ENCODE measurements at places on chromosomes 5 and 9.

- DNase-seq = no peak
These were observed 4.5 kb downstream of the LEAP2 start for GRCh38 chr5:132877938-132878337.

DNA sequence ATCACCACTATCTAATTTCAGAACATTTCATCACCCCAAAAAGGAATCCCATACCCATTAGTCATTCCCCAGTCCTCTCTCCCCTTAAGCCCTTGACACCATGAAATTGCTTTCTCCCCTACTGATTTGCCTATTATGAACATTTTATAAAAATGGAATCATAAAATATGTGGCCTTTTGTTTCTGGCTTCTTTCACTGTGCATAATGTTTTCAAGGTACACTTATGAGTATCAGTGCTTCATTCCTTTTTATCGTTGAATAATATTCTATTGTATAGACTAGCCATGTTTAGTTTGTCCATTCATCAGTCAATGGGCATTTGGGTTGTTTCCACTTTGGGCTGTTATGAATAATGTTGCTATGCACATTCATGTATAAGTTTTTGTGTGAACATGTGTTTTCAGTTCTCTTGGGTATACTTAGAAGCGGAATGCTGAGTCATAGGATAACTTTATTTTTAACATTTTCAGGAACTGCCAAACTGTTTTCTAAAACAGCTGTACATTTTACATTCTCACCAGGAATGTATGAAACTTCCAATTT is 40.4 kb upstream of the FGF1 start:
- DNase-seq = no peak

DNA sequence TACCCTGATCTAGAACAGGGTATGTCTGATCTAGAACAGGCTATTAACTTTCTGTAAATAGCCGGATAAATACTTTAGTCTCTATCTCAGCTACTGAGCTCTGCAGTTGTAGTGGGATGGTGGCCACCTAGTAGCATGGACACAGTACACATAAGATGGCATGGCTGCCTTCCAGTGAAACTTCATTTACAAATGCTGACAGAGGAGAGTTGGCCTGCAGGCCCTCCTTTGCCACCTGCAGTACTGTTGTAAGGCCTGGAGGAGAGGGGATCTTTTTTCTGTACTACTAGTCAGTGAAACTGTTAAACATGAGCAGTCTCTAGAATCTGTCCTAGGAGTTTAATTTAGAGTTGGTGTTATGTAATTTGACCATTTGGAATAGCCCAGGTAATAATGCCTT is 86.0 kb downstream of the TRIO start:
- DNase-seq = no peak

GRCh38 chr5:16391858-16392649 is 73.5 kb downstream of the ZNF622 start:
- DNase-seq = no peak

DNA sequence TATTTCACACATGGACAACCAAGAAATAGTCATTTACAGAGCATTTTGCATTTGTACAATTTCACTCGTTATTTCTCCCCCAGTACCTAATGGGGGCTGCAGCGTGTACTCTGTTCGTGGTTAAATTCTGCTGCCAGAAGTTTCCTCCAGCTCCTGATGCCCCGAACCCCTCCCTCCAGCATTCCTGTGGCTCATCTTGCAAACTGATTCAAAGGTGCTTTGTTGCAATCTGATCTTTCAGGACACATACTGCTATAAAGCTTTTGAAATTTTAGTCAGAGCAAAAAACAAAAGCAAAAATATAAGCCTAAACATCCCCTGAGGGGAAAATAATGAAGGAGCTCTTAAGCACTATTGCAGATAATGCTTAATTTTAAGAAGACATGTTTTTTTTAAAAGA is 27.7 kb downstream of the UBLCP1 start:
- no peak for DNase-seq

DNA sequence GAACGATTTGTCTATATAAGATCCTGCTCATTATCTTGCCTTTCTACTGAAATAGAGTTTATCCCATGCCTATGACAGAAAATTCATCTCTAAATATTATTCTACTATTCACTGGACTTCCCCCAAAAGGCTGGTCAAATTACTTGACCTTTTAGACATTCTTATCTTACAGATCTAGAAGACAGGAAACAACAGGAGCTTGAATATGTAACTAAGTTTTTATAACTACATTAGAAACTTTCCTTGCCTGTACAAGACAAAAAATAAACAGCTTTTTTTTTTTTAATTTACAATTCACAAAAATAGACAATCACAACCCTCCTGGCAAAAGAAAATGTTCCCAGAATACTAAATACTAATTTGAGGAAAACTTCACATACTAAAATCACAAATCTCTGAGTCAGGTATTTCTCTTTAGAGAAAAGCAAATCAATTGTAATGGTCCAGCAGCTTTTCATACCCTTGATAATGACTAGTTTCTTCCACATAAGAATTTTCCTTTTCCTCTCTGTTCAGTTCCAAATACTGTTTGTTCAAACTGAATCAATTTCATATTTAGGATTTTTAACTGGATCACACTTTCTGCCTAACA is 68.6 kb downstream of the MLLT3 start:
- DNase-seq = no peak

- no peak for DNase-seq
These were observed 3.3 kb upstream of the PRDM6 start for GRCh38 chr5:123085638-123086286.

GRCh38 chr5:65769539-65769938 is 47.5 kb downstream of the NLN start:
- DNase-seq = no peak

GRCh38 chr5:178165581-178165980 is 11.9 kb upstream of the NHP2 start:
- no peak for DNase-seq

GRCh38 chr5:102536323-102536928 is 37.6 kb upstream of the SLCO6A1 start:
- DNase-seq = no peak

DNA sequence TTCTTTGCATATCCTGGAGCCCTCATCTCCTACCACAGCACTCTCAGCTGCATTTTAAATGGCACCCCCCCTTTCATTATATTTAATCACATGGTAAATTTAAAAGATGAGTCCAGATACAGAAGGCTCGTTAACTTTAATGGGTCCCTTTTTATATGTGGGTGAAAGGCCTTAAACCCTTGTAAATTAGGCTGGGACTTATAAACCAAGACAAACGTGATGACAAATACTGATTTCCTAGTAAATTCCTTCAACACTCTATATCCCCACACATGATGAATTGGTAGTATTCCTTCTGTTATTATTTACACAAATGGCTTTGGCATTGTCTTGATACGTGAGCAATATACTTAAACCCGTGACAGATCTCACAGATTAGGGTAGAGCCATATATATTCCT is 210.6 kb downstream of the CAAP1 start:
- no peak for DNase-seq

DNA sequence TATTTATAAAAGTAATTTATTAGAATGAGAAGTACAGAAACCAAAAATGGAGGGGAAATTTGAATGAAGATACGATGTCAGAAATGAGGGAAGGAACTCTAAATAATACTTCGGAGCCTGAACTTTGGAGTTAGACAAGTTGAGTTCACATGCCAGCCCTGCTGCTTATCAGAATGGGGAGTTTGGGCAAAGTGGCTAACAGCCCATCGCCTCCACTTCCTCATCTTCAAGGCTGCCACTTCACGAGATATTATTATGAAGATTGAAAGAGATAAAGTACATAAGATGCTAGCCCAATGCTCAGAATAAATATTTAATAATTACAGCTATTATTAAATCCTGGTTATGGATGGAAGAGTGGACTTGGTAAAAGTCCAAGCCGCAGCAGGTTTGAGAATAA is 56.2 kb upstream of the ABCA1 start:
- no peak for DNase-seq

DNA sequence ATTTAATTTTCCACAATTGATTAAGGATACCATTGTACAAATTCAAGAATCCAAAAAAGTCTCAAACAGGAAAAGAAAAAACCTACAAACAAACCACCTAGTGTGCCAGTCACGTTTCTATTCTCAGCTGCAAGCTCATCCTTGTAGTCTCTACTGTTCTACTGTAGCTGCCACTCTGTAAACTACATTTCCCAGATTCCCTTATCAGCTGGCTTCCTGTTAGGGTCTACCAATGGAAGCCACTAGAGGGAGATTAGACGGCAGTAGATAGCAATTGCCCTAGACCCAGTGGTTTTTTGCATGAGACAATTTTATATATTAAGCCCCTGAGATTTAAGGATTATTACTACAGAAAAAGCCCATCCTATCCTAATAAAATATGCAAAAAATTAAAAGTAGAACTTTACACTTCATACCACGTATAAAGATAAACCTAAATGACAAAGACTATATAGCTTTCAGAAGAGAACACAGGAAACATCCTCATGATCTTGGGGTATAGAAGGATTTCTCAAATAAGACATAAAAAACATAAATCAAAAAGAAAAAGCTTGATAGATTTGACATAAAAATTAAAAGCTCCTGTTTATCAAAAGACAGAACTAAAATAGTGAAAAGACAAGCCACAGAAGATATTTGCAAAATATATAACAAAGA is 37.4 kb downstream of the P4HA2 start:
- DNase-seq = no peak

- DNase-seq = no peak
These were observed 242.1 kb upstream of the NUDT12 start for GRCh38 chr5:103804711-103805110.

DNA sequence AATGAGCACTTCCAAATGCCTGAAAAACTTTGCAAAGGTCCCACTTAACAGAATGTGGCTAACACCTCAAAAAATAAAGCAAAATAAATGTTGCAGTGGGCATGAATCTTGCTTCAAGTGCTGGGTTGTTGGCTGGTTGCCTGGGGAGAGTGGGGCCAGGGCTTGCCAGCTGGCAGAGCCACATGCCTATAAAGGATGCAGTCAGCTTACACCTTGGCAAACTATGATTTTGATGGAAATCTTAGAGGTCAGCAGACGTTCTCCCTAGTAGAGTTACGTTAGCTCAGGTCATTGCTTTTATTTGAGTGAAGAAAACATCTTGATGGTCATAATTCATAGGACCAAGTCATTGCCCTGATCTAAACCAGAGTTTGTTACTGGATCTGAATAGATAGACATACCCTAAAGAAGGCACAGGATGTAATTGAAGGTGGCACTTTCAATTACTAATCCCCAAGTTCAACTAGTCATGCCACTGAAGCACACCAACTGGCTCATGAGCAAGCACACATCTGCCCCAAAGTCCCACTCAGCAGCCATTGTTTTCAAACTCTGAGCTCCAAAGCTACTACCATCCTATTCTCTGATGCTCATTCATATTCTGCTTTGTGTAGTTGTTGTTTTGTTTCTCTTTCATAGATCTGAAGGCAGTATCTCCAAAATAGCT is 51.2 kb upstream of the ZSWIM6 start:
- DNase-seq = no peak

GRCh38 chr5:135533794-135534193 is 2.0 kb downstream of the NEUROG1 start:
- no peak for DNase-seq

GRCh38 chr5:150672237-150672883 is 11.3 kb downstream of the MYOZ3 start:
- DNase-seq = no peak

GRCh38 chr5:53130266-53130665 is 20.7 kb upstream of the MOCS2 start:
- DNase-seq = no peak

GRCh38 chr9:10875752-10876151 is 262.9 kb upstream of the PTPRD start:
- no peak for DNase-seq

GRCh38 chr9:115191667-115192066 is 73.7 kb upstream of the TNC start:
- DNase-seq = no peak

DNA sequence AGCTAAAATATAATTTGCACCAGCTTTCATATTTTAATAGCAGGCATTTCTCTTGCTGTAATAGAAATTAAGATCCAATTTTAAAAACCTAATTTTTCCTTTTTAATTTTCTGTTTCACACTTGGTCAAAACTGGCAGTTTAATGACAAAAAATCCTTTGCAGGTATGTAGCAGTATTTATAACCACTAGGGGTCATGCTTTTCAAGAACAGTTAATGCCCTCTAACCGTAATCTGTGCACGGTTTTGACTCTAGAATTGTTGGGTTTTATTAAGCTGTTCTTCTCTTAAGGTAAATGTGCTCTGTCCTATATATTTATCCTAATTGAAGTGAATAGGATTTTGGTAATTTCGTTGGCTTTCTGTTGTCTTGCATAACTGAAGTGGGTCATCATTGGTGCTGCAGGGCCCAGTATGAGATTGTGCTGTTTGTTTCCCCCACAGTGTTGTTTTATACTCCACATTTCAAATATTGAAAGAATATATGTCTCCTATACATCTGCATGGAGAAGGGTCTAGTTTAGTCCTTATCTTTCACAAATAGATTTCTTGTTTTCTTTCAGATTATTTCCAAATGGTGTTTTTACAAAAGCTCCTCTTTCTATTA is 107.4 kb downstream of the SCAMP1 start:
- no peak for DNase-seq

GRCh38 chr9:76176171-76176570 is 218.1 kb downstream of the RFK start:
- no peak for DNase-seq

DNA sequence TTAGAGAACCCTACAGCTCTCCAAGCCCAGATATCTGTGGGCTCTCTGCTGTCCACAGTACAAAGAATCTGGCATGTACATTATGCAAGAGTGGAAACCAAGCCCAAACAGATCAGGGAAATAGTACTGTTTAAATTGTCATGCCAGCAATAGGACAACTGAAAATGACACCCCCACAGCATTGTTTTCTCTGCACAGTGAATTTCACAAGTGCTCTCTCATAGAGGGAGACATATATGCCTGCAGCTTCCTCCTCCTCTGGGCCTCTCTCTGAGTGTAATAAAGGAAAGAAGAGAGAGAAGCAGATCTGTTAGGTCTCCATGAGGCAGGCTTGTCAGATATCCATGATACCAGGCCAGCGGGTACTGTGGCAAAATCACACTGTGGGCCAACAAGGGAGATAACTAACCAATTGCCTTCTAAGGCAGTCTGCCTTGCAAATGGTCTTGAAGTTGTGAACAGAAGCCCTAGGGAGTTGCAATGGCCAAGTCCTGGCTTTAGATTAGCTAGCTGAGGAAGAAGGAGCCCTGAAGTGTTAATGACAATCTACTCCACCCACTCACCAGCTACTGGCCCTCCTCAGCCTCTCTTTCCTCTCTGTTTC is 54.4 kb upstream of the JMY start:
- no peak for DNase-seq

DNA sequence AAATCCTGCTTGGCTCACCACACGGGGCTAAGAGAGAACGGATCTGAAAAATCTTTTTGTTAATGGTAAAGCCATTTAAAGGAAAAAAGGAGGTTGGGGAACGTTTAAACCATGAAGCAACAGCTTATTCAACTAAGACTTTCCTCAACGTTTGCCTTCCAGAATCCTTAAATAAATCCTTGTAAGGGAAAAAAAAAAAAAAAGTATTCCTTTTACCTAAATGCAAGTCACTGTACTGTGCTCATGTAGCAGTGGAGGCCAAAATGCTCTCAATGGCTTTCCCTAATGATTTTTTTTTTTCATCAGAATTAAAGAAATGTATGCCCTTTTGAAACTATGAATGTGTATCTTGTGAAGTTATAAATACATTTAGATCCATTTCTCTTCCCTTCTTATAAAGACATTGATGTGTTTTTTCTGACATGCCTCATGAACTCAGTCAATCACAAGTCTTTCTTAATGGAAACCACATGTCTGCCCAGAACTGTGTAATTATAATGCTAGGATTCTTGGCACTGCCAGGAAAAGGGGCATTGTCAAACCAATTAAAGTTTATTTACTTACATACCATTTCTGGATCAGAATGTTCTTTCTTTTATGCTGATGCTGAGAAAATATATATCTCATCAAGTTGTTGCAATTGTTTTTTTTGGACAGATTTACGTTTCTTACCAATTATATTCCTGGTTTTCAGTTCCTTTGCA is 107.5 kb downstream of the EBF1 start:
- DNase-seq = no peak

All from activated CD8-positive, alpha-beta memory T cell treated with anti-CD3 and anti-CD28 coated beads for 48 hours (primary cell).